ENCODE measurements at places on chromosomes 1 and 21. TPM values are rescaled to one million over a fixed set of nuclear protein-coding genes. Genes with fewer than 3 reads are reported as not detected.

OR2T1 gene
- not detected for total RNA-seq

PEX14 gene
- total RNA-seq = 21.9 TPM

- H3K4me3 ChIP-seq = no peak overlapping the region
- no peak overlapping the region for H3K27ac ChIP-seq
- H3K36me3 ChIP-seq = no peaks in the 10 kb centered on the region
- no peaks in the 10 kb centered on the region for H3K27me3 ChIP-seq
- H3K4me1 ChIP-seq = no peaks in the 10 kb centered on the region
Measured at GRCh38 chr1:17768651-17769241, 13.6 kb downstream of the ACTL8 start.

DNA sequence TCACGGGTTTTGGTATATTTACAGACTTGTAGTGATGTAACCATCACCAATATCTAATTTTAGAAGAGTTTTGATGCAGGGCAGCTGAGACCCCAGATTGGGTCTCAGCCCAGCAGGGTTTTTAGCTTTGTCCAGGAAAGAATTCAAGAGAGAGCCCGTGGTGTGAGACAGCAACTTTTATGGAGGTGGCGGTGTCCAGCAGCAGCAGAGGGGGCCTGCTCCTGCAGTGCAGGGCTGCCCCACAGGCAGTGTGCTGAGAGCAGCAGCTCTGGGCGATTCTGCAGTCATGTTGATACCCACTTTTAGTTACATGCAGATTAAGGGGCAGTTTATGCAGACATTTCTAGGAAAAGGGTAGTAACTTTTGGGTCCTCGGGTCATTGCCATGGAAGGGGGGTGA, 1.8 kb upstream of the EPHX1 start:
- no peaks in the 10 kb centered on the region for H3K27me3 ChIP-seq
- no peak overlapping the region for H3K4me3 ChIP-seq
- H3K36me3 ChIP-seq = no peaks in the 10 kb centered on the region
- H3K4me1 ChIP-seq = no peaks in the 10 kb centered on the region
- no peak overlapping the region for H3K27ac ChIP-seq

DNA sequence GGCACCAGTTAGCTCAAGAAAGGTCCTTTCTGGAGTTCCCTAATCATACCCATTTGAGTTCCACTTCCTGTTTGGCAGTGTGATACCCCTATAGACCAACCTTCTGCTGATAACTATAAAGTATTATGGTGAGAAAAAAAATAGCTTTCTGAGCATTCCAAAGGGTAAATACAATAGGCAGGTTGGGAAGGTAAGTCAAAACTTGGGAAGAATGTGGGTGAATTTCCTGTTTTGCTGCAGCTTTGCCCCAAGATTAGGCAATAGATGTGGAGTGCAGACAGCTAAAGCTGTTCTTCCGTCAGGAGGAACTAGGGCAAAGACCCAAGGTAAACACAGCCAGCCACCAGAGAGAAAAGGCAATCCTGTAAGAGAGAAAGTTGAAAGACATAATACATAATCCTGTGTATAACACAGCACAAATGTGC, 49.9 kb upstream of the GUCA2A start:
- H3K36me3 ChIP-seq = peaks cover 5% of the 10 kb centered on the region
- H3K27me3 ChIP-seq = no peaks in the 10 kb centered on the region
- H3K27ac ChIP-seq = no peak overlapping the region
- H3K4me3 ChIP-seq = 0 out of 2 replicates have a peak overlapping the region, but pooled peaks have one; percentile 10

DNA sequence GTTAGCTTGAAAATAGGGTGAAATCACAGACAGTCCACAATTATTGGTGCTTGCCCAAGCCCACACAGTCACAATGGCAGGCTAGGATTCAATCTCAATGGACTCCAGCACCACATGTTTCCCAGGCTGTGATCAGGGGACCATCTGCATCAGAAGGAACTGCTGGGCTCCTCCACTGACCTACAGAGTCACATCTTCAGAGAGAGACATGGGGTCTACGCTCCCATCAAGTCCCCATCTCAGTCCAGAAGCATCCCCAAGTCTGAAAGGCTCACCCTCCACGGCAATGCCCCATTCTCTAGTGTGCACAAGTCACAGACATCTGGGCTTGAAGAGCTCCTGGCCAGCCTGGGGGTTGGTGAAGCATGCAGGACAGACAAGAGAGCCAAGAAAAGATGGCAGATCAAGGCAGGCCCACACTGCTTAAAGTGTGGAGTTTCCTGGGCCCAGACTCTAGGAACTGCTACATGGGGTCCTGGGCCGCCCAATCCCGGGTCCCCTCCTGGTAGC, 262.5 kb downstream of the NPHP4 start:
- peaks cover 1% of the 10 kb centered on the region for H3K27me3 ChIP-seq
- no peaks in the 10 kb centered on the region for H3K4me1 ChIP-seq

GRCh38 chr1:37954316-37954971, 7.6 kb upstream of the INPP5B start:
- H3K27me3 ChIP-seq = no peaks in the 10 kb centered on the region
- no peak overlapping the region for H3K4me3 ChIP-seq
- DNase-seq = no peak
- H3K27ac ChIP-seq = no peak overlapping the region
- peaks cover 7% of the 10 kb centered on the region for H3K36me3 ChIP-seq

CIART gene
- total RNA-seq = 1.4 TPM

HFM1 gene
- total RNA-seq = not detected

DNA sequence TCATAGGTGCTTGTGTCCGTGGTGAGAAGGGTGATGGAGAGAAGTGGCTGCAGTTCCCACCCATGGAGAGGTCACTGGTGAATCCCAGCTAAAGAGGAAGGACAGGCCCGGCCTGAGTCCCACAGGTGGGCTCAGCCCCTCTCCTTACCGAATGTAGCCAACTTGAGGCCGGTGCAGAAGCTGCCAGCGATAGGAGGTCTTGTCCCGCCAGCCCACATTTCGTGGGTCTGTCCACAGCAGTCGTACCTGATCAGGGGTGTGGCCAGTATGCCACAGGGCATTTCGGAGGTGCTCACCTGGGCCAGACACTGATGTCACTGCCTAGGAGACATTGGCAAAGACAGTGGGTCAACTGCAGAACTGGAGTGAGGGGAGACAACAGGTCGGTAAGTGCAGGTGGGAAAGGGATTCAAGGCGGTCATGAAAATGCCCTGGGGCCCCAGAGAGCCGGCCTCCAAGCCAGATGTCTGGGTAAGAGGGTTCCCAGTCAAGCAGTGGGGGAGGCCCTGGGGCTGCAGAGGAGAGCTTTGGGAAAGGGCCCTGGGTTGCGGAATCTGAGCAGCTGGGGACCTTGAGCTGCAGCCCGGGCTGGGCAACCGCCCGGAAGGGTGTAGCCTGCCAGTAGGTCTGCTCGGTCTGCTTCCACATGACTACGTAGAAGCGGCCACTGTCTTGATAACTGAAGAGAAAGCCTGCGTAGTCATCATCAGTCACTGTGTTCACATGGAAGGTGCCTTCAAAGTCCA, 10.6 kb downstream of the THBS3 start:
- H3K4me1 ChIP-seq = peaks cover 16% of the 10 kb centered on the region
- H3K4me3 ChIP-seq = no peak overlapping the region
- no peak overlapping the region for H3K27ac ChIP-seq
- no peaks in the 10 kb centered on the region for H3K27me3 ChIP-seq
- no peaks in the 10 kb centered on the region for H3K36me3 ChIP-seq

All from GM12878 (cell line).